ENCODE measurements at places on chromosomes 6 and 20.

DNA sequence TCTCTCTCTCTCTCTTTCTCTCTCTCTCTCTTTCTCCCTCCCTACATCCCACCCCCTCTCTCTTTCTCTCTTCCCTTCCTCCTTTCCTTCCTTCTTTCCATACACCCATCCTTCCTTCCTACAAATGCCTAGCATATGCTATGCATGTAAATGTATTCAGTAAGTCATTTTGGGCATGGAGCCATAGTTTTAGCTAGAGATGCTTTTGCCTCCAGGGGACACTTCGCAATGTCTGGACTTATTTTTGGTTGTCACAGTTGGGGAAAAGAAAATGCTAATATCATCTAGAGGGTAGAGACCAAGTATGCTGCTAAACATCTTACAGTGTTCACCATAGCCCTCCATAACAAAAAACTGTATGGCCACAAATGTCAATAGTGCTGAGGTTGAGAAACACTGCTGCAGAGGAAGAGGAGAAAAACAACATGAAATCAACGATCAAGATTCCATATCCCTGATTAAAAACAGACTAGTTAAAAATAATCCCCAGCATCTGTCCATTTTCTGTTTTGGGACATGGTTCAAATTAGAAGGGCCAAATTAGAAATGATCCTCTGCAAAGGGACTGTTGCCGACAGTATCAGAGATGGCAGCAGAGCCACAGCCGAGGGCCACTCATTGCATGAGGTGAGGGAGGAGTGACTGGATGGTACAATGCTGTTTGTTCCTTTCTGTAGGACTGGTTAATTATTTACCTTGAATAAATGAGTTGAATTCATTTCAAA lies 152.7 kb downstream of the SH3BGRL2 start:
- no peak for DNase-seq

- DNase-seq = no peak
Observed at GRCh38 chr20:16864069-16864468, 115.9 kb downstream of the OTOR start.

DNA sequence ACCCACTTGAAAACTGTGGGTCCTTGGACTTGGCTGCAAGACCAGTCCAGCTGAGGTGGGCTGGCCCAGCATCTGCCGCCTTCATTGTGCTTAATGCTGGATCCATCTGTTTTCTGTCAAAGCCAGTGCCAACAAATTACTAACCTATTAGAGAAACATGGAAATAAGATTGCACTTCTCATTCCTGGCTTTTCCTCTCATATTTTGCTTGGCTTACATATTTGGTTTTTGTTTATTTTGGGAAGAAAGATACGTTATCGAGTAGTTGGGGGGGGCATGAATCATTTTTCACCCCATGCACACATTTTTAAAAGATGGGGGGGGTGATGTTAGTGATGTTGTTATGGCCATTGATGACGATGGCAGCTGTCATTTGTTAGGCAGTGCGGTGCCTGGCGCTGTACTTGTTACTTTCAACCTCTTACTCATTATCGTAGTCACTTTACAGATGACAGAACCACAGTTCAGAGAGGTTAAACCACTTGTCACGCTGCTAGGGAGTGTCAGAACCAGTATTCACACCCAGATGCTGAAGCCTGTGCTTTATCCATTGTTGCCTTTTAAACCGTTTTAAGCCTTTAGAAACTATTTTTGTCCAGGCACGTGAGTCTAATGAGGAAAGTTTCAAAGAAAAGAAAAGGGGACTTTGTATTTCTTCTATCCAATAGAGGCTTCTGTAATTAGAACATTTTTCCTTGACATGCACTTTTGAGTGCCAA lies 180.0 kb downstream of the TMEM242 start:
- no peak for DNase-seq

DNA sequence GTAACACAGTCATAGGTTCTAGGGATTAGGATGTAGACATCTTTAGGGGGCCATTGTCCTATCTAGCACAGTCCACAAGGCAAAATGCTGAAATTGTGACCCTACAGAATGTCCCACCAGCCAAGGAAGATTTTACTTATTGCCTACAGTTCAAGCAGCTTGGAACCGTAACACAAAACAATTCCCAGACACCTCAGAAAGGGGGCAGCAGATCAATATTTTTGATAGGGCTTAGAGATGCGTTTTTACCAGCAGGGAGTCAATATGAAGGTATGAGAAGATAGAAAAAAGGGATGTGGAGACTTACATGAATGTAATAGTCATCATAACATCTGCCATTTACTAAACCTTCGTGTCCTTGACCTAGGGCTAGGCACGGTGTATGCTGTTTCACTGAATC lies 81.0 kb downstream of the TMEM170B start:
- DNase-seq = no peak

GRCh38 chr6:27168108-27168507 lies 79.4 kb upstream of the PRSS16 start:
- DNase-seq = no peak

GRCh38 chr20:6966721-6967120 lies 199.2 kb downstream of the BMP2 start:
- DNase-seq = no peak

DNA sequence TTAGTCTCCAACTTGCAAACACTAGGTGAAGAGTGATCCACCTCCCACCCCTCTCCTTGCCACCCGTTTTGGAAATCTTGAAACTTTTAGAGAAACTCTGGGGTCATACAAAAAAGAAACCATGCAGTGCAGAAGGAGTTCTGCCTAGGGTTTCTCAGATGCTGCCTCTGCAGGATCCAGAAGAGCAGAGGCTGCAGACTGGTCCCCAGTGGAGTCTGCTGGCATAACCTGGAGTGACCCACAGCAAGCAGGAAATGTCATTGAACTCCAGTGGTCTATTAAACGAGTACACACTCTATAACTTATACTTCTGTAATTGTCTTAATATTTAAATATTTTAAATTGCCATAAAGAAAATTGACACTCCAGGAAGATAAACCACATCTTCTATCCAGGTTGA lies 280.7 kb upstream of the NT5E start:
- DNase-seq = no peak

DNA sequence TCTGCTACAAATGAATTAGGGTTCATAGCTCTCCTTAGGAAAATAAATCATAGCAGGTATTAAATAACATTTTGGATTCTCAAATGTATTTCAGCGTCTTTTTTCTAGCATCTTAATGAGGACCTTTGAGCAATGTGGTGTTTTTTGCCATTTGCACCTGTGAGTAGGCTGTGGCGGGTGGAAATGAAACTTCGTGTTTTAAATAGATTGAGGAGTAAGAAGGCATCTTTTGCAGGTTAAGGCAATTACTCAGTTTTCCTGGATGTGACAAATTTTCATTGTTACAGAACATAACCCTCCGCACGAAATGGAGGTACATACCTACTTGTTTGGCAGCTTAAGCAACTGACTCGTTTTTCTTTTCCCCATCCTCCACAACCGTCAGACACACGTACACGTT lies 708.9 kb upstream of the NRSN1 start:
- no peak for DNase-seq

- no peak for DNase-seq
Observed at GRCh38 chr6:170162775-170163404, 128.0 kb downstream of the DLL1 start.

DNA sequence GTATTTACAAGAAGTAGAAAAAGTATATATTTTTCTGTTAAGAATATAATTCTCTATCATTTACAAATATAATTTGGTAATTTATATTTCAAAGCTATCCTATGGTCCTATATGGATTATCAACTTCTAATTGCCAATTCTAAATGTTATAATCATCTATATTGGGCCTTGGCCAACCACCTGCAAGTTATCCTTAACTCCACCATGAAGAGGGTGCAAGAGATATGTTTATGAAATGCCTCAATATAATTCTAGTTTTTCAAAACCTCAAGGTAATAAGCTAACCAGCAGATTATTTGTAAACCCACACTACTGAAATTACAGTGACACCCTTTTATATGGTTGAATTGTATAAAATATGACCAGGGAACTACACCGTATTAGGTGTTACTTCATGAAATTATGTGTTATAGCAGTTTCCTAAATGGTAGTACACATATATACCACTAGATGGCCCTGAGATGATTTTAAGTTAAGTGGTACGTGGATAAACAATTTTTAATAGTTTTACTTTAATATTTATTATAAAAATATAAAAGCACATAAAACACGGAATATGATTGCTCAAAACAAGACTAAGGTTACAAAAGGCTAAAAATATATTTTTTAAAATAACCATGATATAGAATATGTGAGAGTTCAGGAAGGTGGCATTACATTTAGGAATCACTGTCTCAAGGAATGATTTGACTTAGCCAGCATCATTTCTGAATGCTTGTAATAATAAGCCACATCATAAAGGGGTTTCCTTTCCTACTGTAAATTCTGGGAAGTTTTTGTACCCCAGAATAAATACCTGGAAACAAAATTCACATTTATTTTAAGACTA lies 9.8 kb upstream of the PNISR start:
- no peak for DNase-seq

- peak; percentile 24 for DNase-seq
Observed at GRCh38 chr6:89242574-89243330, 25.6 kb upstream of the GABRR1 start.

GRCh38 chr20:33791959-33792597 lies 19.1 kb upstream of the CHMP4B start:
- DNase-seq = peak; percentile 69

DNA sequence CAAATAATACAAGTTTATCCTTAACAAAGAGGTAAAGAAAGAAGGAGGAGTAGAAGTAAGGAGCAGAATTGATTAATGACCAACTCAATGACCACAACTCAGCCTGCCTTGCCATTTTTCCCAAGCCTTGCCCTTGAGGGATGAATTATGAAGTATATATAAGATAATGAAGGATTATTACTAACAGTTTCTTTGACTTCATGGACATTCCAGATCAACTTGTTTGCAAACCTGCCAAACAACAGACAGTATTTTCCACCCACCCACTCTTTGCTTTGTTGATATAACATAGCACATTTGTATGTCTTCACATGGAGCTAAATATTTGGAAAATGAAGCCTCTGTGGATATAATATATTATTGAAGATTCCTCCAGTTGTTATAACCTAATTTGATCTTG lies 9.9 kb upstream of the C6orf141 start:
- DNase-seq = no peak

DNA sequence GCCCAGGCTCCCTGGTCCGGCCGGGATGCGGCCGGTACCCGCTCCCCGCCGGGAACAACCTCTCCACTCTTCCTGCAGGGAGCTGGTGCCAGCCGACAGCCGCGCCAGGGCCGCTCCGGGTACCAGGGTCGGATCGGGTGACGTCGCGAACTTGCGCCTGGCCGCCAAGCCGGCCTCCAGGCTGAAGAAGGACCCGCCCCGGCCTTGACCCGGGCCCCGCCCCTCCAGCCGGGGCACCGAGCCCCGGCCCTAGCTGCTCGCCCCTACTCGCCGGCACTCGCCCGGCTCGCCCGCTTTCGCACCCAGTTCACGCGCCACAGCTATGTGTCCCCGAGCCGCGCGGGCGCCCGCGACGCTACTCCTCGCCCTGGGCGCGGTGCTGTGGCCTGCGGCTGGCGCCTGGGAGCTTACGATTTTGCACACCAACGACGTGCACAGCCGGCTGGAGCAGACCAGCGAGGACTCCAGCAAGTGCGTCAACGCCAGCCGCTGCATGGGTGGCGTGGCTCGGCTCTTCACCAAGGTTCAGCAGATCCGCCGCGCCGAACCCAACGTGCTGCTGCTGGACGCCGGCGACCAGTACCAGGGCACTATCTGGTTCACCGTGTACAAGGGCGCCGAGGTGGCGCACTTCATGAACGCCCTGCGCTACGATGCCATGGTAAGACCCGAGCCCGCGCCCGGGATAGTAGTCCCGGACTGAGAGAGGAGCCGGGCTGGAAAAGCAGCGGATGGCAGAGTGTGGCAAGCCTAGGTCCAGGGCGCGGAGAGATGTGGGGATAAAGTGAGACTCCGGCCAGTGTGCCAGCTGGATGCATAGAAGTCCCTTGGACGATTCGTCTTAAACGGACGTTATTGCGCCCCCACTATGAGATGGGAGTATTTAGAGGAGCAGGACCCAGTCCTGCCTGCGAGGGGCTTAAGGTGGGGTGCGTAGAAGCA lies at the start of gene NT5E:
Gene NT5E, plus strand, starts transcription at position 266 of the 942 bp plus-strand sequence. Its CDS starts 57 bp downstream, at position 323.
- peak; percentile 68 for DNase-seq

GRCh38 chr6:16684896-16685554 lies 76.2 kb downstream of the ATXN1 start:
- no peak for DNase-seq

- no peak for DNase-seq
Observed at GRCh38 chr6:57182017-57182432, 9.9 kb downstream of the BAG2 start.

GRCh38 chr6:95784869-95785268 lies 207.5 kb downstream of the MANEA start:
- DNase-seq = no peak

- no peak for DNase-seq
Observed at GRCh38 chr20:57951549-57951948, 241.7 kb upstream of the PMEPA1 start.

DNA sequence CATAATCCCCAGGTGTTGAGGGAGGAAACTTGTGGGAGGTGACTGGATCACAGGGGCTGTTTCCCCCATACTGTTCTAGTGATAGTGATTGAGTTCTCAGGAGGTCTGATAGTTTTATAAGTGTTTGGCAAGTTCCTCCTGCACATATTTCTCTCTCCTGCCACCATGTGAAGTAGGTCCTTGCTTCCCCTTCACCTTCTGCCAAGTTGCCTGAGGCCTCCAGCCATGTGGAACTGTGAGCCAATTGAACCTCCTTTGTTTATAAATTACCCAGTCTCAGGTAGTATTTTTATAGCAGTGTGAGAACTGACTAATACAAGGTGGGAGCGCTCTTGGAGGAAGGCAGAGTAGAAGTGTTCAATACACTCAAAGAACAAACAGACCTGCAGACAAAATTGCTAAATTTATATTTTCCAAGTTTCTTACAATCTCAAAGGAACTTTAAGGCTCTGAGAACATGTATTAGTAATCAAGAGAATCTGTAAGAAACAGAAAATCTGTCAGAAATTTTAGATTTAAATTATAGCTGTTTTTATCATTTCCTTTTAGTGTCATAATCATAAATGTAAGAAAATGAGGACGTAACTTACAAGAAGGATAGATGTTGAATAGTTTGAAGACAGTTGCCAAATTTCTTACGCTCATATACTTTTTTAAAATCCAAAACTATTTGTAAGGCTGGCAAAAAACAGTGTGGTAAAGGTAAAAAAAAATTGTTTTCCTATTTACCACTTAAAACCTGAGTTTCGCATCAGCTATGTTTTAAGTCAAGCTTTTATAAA lies 77.7 kb downstream of the ASCC3 start:
- DNase-seq = no peak

GRCh38 chr20:58096880-58097423 lies 131.5 kb downstream of the ANKRD60 start:
- no peak for DNase-seq

GRCh38 chr6:111503660-111504059 lies 20.6 kb upstream of the REV3L start:
- DNase-seq = no peak

GRCh38 chr6:54860132-54860531 lies 13.6 kb downstream of the FAM83B start:
- no peak for DNase-seq

- no peak for DNase-seq
Observed at GRCh38 chr20:57313230-57313629, 16.4 kb upstream of the SPO11 start.

- no peak for DNase-seq
Observed at GRCh38 chr6:147841547-147842148, 333.2 kb downstream of the SAMD5 start.

Data from HuH-7.5 (cell line).